COR-L47 (cell line): ENCODE measurements at places on chromosomes 7 and 10.

DNA sequence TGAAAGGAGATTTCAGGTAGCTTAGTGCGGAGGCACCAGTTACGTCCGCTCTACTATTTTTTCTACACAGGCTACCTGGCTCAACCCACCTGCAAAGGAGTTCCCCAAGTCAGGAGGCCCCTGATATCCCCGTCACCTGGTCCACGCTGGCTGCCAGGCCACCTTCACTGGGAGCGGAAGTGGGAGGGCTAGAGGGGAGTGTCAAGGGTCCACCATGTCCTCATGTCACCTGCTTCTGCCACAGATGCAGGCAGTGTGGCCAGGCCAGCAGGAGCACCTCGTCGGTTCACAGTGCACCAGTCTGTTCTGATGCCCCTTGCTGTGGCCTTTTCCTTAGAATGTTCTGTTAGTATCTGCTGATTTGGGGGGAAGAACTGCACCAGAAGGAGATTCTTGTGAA is 16.9 kb downstream of the NOM1 start:
- no peak for DNase-seq

DNA sequence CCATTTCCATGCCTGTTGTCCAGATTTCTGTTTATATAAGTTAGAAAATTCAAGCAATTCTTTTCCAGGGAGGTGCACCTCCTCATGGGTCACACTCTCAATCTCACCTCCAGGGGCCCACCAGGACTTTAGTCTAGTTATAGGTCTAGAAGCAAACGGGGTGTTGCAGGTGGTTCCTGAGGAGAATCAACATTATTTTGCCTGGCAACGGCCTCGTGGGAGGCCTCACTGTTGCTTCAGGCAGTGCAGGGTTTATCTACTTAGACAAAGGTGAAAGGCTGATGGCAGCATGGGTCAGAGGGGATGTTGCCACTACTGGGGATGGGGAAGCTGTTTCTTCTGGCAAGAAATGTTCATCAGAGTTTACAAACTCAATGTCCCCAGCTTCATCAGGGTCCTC is 56.7 kb upstream of the LRRC18 start:
- no peak for DNase-seq

GRCh38 chr7:4174451-4174850 is 507.6 kb upstream of the FOXK1 start:
- DNase-seq = no peak

DNA sequence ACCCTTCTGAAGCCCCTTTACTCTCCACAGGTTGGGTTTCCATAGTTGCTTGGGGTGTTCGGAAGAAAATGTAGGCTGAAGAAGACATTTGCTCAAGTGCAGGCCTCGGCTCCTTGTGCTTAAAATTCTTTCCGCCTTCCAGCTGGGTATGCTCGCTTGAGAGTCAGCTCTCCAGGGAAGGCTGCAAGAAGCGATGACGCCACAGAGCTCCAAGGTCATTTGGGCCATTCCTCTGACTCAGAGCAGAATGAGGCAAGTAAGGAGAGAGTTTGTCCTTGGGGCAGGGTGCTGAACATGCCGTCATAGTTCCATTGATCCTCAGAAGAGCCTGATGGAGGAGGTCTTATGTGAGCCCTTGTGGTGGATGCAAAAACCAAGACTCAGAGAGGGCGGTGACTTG is 27.4 kb upstream of the HSPA12A start:
- DNase-seq = no peak

DNA sequence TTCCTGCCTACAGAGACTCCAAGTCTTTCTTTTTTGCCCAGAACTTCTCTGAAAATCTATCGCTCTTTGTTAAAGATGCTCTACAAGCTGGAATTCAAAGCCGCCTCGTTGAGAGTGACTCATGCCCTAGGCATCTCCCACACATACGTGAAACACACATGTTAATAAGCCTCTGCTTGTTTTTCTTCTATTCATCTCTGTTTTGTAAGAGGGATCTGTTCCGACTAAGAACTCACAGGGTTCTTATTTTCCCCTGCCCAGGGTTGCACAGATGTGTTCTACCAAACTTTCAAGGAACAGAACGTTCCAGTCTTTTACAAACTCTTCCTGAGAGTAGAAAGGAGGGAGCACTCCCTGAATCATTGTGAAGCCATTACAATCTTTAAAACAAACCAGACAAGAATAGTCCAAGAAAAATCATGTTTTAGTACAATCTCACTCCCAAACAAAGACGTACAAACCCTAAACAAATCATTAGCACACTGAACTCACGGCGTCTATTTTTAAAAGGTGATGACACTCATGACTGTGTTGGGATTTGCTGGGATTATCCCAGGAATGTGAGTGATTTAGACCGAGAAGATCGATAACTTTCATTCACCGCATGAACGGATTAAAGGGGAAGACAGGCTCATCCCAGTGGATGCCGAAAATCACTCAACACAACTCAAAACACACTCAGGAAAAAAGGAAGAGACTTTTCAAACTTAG is 55.3 kb upstream of the INPP5A start:
- DNase-seq = no peak

- no peak for DNase-seq
These were observed 169.6 kb downstream of the POM121L12 start for GRCh38 chr7:53205006-53205405.

GRCh38 chr7:49443515-49443914 is 329.9 kb upstream of the VWC2 start:
- DNase-seq = no peak

GRCh38 chr10:52437205-52437646 is 123.1 kb downstream of the DKK1 start:
- no peak for DNase-seq

- DNase-seq = no peak
These were observed 127.8 kb downstream of the MGMT start for GRCh38 chr10:129594811-129595210.

DNA sequence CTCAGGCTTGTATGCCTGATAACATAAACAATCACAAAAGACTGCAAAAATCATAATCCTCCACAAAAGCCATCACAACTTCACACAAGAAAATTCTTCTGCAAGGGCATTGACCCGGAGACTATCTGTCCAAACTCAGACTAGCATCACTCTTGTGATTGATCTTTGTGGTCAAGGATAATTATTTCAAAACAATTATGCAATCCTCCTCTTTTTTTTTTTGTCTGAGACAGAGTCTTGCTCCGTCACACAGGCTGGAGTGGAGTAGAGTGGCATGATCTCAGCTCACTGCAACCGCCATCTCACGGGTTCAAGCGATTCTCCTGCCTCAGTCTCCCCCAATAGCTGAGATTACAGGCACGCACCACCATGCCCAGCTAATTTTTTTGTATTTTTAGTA is 22.2 kb downstream of the CDNF start:
- DNase-seq = no peak

- no peak for DNase-seq
These were observed 36.2 kb upstream of the BMPER start for GRCh38 chr7:33869176-33869575.

- no peak for DNase-seq
These were observed 13.0 kb upstream of the WIPI2 start for GRCh38 chr7:5177060-5177459.

DNA sequence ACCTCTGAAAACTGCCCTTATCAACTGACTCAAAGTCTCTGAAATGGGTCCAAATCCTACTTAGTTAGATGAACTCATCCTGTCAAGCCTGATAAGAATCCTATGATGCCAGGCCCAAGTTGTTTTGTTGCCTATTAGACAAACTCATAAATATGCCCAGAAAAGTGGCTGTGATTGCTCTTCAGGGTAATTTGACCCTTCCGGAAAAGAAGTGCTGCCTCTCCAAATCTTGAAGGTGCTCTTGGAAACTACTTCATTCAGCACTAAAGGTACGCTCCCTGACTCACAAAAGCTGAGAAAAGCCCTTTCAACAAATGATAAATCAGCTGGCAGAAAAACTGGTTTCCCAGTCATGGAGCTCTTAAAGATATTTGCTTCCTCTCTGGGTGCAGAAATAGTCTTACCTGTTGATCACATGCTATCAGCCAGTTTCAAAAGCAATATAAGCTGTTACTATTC is 6.7 kb downstream of the IFIT5 start:
- DNase-seq = no peak

DNA sequence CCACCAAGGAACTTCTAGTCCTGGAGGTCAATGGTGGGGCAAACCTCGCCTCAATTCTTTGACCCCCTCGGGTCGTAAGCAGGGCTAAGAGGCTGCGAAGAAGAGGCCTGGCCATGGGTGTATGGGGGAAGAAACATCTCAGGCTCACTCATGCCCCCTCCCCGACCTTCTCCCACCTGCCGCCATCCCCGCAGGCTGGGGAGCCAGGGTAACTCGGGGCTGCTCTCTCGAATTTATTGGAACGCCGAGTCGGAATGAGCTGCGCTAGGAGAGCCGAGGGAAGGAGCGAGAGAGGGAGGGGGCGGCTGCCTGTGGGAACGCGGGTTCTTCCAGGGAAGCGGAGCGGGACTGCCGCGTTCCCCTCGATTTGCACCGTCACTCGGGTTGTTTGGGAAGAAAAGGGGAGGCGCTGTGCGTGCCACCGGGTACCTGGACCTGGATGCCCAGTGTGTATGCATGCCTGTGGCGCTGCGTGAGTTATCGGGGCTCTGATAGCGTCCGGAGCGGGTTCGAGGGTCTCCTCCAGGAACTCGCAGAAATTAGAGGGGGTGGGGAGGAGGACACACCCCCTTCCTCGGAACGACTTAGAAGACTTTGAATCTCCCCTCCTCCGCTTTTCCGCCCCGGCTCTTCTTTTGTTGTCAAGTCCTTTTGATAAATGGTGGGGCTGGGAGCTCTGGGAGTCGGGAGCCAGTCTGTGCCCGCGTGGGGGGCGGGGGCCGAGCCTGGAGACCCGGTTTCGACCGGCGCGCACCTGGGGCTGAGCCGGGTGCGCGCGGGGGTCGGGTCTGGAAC is 1.8 kb upstream of the ZNF503 start:
- peak; percentile 44 for DNase-seq

- no peak for DNase-seq
These were observed 96.5 kb downstream of the NRP1 start for GRCh38 chr10:33237736-33238624.

GRCh38 chr7:133539016-133539415 is 286.1 kb downstream of the EXOC4 start:
- DNase-seq = no peak

GRCh38 chr7:102832674-102833073 is 80.1 kb upstream of the LRRC17 start:
- no peak for DNase-seq

DNA sequence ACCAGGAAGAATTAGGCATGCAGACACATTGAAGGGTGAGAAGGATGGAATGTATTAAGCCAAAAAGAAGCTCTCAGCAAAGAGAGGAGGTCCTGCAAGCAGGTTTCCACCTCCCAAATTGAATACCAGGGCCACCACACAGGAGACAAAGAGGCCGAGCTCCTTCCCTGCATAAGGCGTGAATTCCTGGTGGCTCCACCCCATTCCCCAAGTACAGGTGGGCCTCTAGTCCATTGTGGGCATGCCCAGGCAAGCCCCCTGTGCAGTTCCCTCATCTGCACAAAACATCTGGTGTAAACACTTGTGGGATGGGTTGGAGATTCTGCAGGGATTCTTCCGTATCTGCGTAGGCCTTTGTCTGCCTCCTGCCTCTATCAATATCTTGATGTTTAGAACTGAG is 817.5 kb downstream of the NRG3 start:
- DNase-seq = no peak

GRCh38 chr10:380313-380940 is 245.2 kb downstream of the ZMYND11 start:
- DNase-seq = no peak

DNA sequence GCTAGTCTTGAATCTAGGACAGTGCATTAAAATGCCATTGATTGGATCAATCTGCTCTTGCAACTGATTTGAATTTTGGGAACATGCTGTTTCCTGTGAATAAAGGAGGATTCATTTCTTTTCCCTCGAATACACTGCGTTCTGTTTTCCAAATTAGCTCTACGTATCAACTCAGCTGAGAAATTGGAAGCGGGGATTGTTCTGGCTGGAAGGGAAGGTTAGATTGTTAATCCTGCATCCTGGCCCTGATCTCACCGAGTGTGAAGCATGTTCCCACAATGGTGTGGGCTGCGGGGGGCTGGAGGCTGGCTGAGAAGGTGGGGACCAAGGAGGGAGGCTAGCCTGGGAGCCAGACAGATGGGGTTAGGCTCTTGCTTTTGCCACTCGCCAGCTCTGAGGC is 17.6 kb downstream of the HTRA1 start:
- DNase-seq = no peak

DNA sequence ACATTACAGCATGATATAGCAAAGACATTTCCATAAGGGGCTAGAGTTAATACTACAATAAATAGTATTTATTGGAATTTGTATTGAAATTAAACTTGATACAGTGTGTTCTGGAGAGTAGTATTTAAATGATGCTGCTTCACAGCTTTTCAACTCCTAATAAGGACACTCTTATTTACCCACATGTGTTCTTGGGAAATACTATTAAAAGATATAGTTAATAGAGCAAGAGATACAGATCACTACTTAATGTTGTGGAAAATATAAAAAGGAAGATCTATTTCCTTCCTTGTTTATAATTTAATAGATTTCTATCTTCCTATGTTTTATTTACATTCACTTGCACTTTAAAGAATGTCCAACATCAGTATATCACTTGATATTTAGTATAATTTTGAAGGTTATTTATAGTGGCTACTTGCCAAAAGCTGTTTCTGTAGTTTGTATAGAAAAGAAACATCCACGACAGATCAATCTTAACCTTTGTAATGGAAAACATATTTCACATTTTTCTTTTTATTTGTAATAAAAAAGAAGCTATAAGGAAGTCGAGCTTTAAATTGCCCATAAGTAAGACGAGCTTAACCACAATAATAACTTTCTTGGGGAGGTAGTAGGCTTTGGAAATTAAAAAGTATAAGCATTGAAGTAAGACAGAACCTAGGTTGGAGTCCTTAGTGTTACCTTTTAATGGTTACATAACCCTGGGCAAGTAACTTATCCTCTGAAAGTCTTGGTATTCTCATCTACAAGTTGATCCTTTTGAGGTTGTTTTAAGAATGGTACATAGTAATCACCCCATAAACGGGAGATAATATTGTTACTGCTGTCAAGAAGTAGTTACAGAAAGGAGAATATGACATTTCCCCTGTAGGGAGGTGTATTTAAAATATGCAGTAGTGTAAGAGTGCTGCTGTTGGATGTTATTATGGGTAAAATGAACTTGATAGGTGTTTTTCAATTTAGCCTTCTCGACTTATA is 32.8 kb downstream of the CPED1 start:
- no peak for DNase-seq

GRCh38 chr7:28771906-28772622 is 186.1 kb downstream of the TRIL start:
- no peak for DNase-seq

- no peak for DNase-seq
These were observed 29.5 kb downstream of the CDK13 start for GRCh38 chr7:39979406-39980073.

DNA sequence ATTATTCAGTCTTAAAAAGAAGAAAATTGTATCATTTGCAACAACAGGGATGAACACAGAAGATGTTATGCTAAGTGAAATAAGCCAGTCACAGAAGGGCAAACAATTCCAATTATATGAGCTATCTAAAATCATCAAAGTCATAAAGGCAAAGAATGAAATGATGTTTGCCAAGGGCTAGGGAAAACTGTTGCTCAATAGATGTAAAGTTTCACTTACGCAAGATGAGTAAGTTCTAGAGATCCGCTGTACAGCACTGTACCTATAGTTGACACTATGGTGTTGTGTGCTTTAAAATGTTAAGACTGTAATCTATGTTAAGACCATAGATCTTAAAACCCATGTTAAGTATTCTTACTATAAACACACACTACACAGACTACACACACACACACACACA is 904.6 kb upstream of the LRRN3 start:
- DNase-seq = no peak

- DNase-seq = no peak
These were observed 506.6 kb upstream of the POT1 start for GRCh38 chr7:125436220-125436619.

- no peak for DNase-seq
These were observed 176.0 kb downstream of the NOC3L start for GRCh38 chr10:94186722-94187121.
